ENCODE measurements at places on chromosomes 1 and 21.

DNA sequence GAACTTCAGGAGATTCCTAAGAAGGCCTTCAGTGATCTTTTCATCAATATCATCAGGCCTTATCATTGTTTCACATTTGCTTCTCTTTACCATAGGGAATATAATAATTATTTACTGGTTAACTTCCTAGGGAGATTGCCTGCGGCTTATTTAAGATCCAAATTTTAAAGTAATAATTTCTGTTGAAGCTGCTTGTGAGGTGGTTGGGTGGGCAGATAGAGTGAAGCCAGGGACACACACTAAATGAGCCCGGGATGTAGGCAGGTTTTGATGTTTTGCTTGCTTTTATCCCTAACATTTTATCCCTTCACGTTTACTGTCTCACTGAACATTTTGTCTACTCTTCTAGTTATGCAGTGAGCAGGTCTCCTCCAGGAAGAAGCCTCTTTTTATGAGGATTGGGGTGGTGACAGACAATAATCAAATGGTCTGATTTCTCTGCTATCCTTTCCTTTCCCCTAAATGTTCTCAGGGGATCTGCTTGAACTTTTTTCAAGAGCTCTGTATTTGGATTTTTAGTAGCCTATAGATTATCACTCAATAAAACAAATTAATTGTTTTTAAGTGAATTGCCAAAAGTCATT is 164.7 kb downstream of the RUNX1 start:
- DNase-seq, result no peak

GRCh38 chr1:68221980-68222373 is 10.3 kb downstream of the WLS start:
- DNase-seq, result no peak

DNA sequence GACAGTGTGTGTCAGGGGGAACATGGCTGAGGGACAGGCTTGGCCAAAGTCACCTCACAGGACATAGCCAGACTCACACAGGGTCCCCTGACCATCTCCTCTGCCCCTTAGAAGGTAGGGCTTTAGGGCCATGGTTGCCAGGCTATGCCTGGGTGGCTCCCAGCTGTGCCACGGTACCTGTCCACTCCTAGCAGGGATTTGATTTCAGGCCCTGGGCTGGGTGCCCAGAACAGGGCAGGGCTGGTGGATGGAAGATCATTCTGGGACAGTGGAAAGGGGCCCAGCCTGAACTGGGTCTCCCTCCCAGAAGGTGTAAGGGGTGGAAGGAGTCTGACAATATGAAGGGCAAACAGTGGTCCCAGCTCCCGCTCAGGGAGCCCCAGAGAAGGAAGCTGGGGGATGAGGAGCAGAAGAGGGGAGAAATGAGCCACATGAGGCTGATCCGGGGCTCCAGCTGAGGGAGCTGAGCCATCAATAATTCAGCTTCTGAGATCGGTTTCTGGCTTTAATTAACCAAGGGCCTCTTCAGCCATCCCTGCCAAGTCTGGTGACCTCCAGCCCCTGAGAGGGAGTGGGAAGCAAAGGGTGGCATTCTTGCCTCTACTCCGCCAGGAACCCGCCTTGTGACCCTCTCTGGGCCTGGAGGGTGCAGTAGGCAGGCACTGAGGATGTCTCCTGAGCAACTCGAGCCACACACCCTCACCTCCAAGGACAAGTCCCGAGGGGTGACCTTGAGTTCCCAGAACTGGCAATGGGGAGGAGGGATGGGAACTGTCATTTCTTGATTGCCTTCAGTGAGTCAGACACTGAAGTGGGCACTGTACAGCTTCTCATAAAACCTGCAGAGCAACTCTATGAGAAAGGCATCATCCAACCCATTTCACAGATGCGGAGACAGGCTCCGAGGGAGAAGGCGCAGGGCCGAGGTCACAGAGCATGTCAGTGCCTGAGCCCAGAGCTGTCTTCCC is 2.1 kb downstream of the CD164L2 start:
- DNase-seq, result no peak

GRCh38 chr21:40235528-40235927 is 368.3 kb downstream of the PCP4 start:
- no peak for DNase-seq

- no peak for DNase-seq
Measured at GRCh38 chr1:22738069-22738435, 27.4 kb downstream of the EPHB2 start.

GRCh38 chr1:67446893-67447292 is 16.7 kb upstream of the SERBP1 start:
- no peak for DNase-seq

- DNase-seq, result no peak
Measured at GRCh38 chr1:85554630-85555327, 25.8 kb upstream of the CCN1 start.

- DNase-seq, result no peak
Measured at GRCh38 chr1:215643592-215644321, 76.7 kb downstream of the KCTD3 start.

DNA sequence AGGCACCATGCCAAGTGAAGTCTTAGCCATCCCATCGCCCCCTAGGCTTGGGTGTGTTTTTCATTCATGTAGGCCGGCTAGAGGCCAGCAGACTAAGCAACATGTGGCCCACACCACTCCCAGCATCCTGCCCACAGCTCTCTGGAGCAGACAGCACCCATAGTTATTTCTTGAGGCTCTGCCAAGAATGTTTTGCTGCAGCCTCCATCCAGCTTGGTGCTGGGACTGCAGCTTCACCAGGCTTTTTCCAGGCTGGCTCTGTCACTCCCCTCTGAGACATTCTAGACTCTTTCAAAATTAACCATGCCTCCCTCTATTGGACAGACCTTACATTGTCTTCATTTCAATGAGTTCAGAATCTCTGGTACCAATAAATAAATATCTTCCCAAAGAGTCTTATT is 104.2 kb downstream of the DUSP10 start:
- peak; percentile 69 for DNase-seq

GRCh38 chr1:206698011-206698410 is 13.3 kb downstream of the MAPKAPK2 start:
- no peak for DNase-seq

DNA sequence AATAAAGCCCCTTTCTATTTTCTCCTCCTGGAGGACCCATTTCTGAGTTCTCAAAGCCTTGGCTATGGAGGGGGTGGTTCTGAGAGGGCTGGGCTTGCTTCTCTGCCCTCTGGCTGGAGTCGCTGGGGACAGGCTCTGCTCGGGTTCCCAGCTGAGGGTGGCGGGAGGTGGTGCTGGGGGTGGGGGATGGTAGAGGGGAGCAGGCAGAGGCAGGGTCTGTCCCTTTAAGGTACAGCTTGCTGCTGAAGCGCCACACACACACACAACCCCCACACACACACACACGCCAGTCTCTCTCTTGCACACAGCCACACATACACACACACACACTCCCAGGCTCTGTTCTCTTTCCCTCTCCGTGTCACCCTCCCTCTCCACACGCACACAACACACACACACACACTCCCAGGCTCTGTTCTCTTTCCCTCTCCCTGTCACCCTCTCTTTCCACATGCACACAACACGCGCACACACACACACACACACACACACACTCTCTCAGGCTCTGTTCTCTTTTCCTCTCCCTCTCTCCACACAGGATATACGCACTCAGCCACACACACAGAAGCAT is 69.8 kb upstream of the SSBP3 start:
- peak; percentile 80 for DNase-seq

DNA sequence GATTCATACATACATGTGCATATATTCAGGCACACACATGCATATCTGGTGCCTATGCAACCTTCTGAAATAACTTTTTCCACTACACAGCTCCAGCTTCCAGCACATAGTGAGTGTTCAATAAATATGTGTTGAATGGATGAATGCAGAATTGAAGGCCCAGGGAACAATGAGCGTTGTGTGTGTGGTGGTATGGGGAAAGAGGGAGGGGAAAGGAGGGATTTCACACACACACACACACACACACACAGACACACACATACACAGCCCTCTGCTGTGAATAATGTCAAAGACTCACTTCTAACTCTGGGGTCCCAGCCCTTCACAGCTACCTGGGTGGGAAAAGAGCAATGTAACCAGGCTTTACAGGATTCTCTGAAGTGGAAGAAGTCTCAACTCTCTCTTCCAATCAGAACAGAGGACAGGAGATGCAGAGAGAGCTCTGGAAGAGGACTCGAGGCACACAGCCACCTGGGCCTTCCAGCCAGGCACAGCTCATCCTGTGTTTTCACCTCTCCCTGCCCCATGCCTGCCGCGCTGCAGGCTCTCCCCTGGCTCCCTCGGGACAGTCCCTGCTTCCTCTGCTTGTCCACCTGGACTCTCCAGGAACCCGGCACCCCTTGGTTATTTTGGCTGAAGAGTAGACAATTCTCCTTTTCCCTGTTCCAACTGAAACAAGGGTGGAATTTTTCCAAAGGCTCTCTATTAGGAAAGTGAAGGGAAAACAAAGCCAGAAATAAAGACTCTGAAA is 5.4 kb upstream of the IGSF8 start:
- DNase-seq, result peak; percentile 77

DNA sequence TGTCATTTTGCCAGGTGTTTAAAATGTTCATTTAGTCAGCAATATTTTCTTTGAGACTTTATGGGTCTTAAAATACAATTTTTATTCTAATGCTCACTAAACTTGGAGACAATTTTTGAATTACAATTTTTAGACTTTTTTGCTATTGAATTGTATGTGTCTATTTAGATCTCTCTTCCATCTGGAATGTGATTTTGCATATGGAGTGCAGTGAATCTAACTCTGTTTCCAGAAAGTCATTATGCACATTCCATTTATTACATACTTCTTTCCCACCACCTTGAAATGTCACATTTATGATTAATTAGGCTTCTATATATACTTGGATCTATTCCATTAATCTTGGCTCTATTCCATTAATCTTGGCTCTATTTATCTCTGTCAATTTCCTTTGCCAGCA is 5.6 kb upstream of the TSPEAR start:
- DNase-seq, result no peak

DNA sequence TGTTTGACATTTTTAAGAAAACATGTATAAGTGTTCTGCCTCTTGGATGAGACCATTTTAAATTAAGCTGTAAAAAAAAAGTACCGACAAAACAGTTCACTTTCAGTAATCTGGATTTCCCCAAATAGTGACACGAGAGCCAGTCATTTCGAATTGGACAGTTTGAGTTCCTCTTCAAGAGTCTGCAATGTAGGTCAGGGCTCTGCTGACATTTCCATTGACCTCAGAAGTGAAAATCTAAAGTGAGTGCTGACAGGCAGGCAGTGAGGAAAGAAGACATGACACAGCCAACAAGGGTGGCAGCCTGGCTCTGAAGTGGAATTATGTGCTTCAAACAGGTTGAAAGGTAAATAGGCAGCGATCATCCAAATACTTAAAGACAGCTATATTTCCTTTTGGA is at the start of gene IL23R:
TSS of gene IL23R (plus strand) at position 259 of the 400 bp plus-strand sequence. CDS start 1,667 bp downstream, outside the sequence.
- no peak for DNase-seq

GRCh38 chr1:240107058-240107684 is 15.5 kb downstream of the FMN2 start:
- DNase-seq, result no peak

DNA sequence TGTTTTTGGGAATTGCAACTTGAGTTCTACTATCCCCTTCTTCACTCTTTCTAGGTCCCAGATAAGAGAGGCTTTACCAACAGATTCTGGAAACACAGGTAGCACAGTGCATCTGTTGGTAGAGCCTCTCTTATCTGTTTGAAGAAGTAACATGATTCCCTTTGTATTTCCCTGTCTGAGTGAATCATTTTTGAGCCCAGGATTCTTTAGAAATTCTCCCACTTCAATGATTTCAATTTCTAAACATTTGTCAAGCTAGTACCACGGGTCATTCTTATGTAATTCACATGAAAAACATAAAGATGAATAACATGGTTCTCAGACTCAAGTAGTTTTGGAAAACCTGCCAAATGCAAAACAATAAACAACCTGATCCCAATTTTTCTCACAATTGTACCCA is 72.0 kb upstream of the DUSP10 start:
- DNase-seq, result no peak

DNA sequence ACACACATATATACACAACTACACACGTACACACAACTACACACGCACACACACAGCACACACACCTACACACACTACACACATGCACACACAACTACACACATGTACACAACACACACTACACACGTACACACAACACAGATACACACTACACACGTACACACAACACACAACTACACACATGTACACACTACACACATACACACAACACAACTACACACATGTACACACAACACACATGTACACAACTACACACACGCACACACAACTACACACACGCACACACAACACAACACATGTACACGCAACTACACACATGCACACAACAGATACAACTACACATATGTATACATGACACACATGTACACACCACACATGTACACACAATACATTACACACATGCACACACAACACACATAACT is 318.1 kb downstream of the CAMTA1 start:
- no peak for DNase-seq

DNA sequence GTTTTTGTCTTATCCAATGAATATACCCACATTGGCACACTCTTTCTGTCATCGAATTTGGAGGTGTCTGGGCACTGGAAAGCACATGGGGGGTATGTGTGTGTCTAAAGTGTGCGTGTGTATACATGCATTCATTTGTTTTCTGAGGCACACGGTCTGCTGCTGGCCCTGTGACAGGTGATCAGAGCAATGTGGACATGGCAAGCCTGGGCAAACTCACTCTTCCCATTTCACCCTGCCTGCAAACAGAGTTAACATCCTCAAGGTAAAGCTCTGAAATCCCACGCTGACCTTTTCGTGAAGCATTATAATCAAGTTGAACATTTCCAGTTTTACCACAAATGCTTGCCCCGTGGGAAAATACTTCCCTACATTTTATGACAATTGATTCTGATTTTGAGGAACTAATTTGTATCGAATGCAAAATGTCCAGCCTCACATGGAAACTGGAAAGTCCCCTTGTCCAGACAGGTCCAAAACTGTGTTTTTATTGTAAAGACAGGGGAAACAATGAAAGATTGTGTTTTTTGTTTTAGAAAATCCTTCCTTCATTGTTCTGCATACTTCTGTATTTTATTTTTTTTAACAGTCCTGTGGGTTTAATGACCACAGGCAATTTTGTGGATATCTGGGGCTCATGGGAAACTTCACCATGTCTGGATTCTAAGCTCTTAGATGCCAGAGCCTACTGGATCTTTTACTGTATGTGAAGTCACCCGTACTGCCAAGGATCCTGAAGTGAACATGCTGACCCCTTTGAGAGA is 160.9 kb downstream of the PBX1 start:
- DNase-seq, result no peak

GRCh38 chr1:224816062-224816461 is 113.4 kb upstream of the DNAH14 start:
- no peak for DNase-seq

DNA sequence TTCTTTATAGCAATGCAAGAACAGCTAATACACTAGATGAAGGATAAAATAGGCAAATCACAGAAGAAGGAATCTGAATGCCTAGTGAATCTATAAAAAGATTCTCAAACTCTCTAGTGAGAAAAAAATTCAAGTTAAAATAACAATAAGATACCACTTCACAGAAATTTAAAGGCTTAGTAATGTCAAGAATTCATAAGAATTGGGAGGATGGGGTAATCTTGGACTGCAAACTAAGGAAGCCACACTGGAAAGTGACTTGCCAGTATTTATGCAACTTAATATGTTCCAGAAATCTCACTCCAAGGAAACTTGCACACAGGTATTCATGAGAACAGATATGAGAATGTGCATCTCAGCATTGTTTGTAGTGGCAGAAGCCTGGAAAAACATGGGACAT is 38.9 kb upstream of the PRRC2C start:
- no peak for DNase-seq

Data from tongue (tissue), 3 donors.